ENCODE measurements at places on chromosomes 4 and X.

GRCh38 chr4:41750121-41750625, 1.6 kb upstream of the PHOX2B start:
- DNase-seq: peak; percentile 53

DNA sequence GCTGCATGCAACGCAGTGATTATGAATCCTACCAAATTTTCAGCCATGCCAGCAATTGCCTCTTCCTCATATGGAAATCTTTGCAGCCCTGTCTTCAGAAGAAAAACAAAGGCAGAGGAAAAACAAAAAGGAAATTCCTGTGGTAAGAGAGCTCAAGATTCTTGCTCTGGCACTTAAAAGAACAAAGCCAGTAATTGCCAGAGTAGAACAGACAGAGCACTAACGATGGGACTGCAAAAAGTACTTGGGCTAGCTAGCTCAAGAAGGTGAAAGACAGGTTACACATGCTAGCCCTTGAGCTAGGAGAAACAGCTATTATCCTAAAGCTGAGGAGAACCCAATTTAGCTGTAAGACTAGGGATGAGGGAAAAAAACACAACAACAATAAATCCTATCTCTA, 582.3 kb downstream of the KCNIP4 start:
- DNase-seq: no peak

GRCh38 chr4:158347556-158347955, 137.3 kb downstream of the TMEM144 start:
- no peak for DNase-seq

DNA sequence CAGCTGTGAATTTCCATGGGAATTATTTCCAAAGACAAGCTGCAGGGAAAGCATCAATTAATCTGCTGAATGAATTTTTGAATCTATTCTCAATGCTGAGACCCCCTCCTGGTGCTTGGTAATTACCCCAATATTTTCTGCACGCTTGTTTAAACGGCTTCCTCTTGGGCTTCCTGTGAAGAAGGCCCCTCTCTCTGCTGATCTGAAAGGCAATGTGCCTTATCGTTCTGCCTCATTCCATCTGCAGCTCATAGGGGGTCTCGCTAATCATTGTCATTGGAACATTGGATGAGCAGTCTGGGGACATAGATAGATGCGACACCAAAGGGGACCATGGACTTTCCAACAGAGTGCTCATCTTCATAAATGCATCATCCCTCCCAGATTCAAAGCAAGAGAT, 851.6 kb downstream of the PDHA2 start:
- DNase-seq: no peak

- DNase-seq: peak; percentile 81
Measured at GRCh38 chrX:154373340-154374306, 811 bp downstream of the FLNA start.

- no peak for DNase-seq
Measured at GRCh38 chrX:3712870-3713224, 602 bp downstream of the PRKX start.

- no peak for DNase-seq
Measured at GRCh38 chr4:33561259-33561658, 2683.1 kb downstream of the ARAP2 start.

- DNase-seq: no peak
Measured at GRCh38 chrX:139932073-139932900, 566 bp downstream of the ATP11C start.

DNA sequence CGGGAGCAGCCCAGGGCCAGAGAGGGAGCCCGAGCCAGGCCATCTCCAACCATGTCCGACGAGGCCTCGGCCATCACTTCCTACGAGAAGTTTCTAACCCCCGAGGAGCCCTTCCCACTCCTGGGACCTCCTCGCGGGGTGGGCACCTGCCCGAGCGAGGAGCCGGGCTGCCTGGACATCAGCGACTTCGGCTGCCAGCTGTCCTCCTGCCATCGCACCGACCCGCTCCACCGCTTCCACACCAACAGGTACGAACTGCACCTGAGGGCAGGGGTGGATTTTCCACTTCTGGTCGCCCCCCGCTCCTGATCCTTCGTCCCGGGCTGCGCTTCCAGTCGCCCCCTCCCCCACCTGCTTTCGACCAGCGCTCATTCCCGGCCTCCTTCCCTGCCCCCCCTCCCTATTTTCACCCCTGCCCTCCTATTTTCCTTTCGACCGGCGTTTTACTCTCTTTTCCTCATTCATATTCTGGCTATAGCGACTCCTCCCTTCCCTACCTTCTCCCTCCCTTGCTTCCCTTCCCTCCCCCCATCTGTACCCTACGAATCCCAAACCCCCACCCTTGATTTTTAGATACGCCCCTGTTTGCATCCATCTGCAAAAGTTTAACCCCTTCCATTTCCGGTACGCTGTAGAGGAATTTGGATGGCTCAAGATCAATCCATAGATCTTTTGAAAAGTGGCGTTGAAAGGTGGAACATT, 633 bp downstream of the FAM199X start:
- peak; percentile 19 for DNase-seq

DNA sequence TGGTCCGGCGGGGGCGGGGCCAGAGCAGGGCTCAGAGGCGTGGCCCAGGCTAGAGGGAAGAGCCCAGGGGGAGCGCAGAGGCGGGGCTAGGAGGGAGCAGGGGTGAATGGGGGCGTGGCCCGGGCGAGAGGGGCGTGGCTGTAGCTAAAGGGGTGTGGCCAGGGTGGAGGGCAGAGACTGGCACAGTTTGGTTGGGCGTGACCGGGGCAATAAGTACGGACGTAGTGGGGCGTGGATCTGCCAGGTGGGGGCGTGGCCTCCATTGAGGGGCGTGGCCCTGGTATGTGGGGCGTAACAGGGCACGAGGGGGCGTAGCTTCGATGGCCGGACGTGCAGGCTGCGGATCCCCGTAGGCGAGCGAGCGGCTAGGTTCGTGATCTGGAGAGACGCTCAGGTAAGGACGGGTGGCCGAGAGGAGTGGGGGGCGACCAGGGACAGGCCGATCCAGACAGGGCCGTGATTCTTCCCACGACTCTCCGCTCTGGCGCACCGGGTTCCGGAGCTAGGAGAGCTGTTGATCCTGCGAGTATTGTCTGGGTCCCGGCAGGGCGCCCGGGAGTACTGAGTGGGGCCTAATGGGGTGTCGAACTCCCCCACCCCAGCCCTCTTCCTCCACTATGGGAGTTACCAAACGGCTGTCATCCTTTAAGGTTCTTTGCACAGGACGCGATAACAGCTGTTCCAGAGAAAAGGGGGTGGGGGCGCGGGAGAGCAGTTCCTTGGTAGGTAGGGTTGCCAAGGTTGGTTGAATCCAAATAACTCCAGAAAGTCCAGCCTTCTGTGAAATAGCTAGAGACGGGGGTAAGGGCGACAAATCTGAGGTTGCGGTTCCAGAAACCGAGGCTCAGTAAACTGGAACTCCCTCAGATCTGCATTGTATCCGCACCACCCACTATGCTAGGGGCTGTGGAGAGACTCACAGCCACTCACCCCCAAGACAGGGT, at the start of gene CA5B:
TSS of gene CA5B (plus strand) at position 312 of the 944 bp plus-strand sequence. CDS start 11,754 bp downstream, outside the sequence.
- DNase-seq: no peak

- peak; percentile 20 for DNase-seq
Measured at GRCh38 chr4:184958923-184959210, 59.4 kb upstream of the HELT start.

GRCh38 chr4:42945874-42946273, 53.4 kb downstream of the GRXCR1 start:
- DNase-seq: no peak

DNA sequence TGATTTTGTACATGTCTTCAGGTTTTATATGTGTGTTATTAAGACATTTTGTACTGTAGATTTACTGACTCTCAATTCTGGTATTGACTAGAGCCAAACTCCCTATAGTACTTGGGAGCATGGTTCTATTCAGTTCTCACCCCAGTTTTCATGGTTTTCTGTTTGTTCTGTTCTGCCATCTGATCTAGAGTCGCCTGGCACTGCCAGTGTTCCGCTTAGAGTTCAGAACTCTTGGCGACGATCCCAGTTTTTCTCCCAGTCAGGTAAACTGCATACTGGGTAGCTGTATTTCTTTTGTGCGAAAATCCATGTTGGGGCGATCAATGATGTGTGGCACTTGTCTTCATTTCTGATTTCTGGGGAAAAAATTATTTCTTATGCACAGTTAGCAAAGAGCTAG, 78.0 kb downstream of the PHOX2B start:
- no peak for DNase-seq

GRCh38 chr4:76029300-76029699, 6.0 kb upstream of the CXCL10 start:
- DNase-seq: no peak

- no peak for DNase-seq
Measured at GRCh38 chrX:111868726-111869638, 7.0 kb upstream of the TRPC5OS start.

DNA sequence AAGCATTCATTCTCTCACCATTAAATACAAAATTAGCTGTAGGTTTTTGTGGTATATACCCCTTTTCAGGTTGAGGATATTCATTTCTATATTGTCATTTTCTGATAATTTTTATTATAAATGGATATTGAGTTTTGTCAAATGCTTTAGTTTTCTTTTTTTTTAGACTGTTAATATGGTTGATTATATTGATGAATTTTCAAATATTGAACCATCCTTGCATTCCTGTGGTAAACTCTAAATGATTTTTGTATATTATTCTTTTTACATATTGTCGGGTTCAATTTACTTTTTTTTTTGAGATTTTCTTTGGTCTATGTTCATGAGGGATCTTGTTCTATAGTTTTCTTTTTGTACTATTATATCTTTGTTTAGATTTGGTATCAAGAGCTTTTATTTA, 165.1 kb downstream of the GPAT3 start:
- no peak for DNase-seq

DNA sequence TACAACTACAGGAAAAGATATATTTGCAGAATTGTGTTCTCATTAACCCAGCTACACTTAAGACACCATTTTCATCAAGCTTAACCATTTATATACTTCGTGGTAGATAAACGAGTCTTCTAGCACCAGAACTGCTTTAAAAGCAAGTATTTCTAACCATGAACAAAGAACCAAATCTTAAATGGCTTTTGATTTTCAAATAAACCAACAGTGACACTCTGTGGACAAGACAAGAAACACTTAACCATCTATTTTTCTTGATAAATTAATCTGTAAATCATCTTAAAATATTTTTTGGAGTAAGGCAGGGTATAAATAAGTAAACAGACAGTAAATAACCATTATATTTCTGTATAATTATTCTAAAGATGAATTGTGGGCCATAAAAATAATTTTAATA, 10.2 kb downstream of the BEND2 start:
- peak; percentile 14 for DNase-seq

DNA sequence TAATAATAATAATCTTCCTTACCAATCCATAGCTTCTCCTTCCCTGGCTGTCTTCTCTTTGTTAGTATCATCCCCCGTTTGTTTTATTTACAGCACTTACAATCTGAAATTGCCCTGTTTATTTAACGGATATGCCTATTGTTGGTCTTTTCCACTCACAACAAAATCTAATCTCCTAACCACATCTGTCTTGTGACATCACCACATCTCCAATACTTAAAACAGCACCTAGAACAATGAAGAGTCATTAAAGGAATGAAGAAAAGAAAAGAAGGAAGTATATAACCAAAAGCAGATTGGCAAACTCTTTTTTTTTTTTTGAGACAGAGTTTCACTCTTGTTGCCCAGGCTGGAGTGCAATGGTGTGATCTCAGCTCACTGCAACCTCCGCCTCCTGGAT, 38.7 kb upstream of the JADE1 start:
- no peak for DNase-seq

GRCh38 chr4:168978001-168978700, 31.9 kb downstream of the CBR4 start:
- no peak for DNase-seq

GRCh38 chrX:1751781-1752180, 136.9 kb downstream of the ASMT start:
- no peak for DNase-seq

DNA sequence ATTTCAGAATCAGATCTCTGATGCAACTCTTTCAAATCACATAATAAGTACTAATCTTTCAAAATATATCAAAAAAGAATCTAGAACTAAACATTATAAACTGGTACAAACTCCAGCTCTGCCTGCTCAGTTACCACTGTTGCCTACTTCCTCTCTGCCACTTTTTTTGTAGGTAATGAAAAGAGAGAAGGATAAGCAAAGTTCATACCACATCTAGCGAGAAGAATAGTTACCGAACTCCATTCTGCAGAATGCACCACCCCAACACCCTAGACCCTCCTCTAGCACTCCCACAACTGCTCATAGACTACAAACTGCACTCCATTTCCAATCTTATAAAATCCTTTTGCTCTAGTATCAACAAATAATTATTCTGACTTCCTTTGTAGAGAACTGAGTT, 19.7 kb upstream of the LRBA start:
- DNase-seq: no peak

- DNase-seq: no peak
Measured at GRCh38 chrX:24168807-24169206, 19.3 kb downstream of the ZFX start.

GRCh38 chr4:158051401-158052235, 121.2 kb downstream of the GASK1B start:
- no peak for DNase-seq

GRCh38 chr4:149964001-149964796, 114.0 kb upstream of the DCLK2 start:
- no peak for DNase-seq

DNA sequence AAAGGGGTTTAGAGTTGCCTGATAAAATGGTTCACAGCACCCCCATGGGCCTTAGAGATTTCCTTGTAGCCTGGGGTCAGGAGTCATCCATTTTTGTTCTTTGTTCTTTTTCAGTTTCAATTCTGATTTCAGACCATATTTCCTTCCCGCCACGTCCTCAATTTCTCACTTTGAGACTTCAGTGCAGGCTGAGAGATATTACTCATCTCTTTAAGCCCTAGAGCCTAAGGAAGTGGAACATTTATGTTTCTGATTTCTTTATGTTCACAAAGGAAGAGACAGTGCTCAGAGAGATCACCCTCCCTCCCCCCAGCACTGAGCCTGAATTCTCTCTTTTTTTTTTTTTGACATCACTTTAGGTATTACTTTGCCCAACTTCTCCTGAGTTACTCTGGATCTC, 56.3 kb downstream of the MSN start:
- DNase-seq: no peak

DNA sequence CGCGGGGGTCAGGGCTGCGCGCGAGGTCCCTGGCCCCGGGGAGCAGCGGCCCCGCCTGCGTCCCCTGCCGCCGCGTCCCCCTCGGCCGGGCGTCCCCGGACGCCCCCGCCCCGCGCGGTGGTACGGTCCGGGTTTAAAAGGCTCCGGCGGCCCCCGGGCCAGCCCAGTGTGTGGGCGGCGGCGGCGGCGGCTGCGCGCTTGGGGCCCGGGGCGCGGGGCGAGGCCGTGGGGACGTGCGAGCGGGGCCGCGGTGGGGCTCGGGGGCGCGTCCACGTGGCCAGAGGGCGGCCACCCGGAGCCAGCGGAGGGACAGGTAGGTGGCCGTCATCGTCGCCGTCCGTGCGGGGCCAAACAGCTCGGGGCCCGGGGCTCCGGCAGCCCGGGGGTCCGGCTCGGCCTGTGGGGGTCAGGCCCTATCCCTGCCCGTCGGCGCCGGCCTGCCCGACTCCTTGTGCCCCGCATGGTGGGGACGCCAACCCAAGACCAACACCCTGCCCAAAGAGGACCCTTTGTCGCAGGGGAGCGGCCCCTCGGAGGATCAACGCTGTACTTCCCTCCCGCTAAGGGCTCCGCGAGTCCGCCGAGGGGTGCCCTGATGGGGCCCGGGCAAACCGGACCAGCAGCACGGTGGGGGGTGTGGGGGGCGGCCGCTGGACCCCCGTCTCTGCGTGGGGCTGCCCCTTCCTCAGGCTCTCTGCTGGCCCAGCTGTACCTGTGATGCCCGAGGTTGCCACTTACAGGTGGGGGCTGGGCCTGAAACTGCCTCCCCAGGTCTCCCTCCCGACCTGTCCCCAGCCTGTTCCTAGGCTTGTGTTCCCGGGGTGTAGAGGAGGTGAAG, at the start of gene PLXNA3:
TSS of gene PLXNA3 (plus strand) at position 166 of the 838 bp plus-strand sequence. CDS start 1,903 bp downstream, outside the sequence.
- DNase-seq: peak; percentile 58

All from spinal cord (tissue), 10 donors.